ENCODE measurements at places on chromosomes 11 and 22. TPM values are rescaled to one million over a fixed set of nuclear protein-coding genes. Genes with fewer than 3 reads are reported as not detected.

RCOR2 gene
- 51.4 TPM for total RNA-seq

DNA sequence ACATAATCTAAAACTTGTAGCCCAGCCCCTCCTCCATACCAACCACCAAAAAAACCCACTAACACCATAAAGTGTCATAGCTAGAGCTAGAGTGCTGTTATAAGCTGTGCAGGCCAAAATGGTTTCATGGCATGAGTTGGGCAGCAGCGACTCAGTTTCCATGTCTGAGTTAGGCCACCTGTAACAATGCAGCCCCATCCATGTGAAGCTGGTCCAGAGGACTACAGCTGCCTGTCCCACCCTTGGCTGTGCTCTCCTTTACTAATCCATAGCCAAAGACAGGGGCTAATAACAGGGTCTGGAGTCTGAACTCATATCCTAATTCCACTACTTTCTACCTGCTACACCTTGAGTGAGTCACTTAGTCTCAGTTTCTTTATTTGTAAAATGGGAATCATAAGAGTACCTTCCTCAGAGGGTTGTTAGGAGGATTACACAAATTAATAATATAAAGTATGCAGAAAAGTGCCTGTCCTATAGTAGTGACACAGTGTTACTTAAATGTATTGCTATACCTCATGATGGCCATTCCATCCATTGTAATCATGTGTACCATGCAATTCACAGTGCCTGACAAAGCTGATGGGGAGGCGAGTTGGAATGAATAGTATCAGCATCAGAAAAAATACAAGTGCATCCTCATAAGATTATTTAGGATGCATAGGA is 20.6 kb downstream of the KCNQ1OT1 start:
- no peak for DNase-seq
- no peak overlapping the region for H3K27ac ChIP-seq
- peaks cover 10% of the 10 kb centered on the region for H3K36me3 ChIP-seq
- H3K4me1 ChIP-seq: peaks cover 11% of the 10 kb centered on the region
- H3K27me3 ChIP-seq: no peaks in the 10 kb centered on the region

DNA sequence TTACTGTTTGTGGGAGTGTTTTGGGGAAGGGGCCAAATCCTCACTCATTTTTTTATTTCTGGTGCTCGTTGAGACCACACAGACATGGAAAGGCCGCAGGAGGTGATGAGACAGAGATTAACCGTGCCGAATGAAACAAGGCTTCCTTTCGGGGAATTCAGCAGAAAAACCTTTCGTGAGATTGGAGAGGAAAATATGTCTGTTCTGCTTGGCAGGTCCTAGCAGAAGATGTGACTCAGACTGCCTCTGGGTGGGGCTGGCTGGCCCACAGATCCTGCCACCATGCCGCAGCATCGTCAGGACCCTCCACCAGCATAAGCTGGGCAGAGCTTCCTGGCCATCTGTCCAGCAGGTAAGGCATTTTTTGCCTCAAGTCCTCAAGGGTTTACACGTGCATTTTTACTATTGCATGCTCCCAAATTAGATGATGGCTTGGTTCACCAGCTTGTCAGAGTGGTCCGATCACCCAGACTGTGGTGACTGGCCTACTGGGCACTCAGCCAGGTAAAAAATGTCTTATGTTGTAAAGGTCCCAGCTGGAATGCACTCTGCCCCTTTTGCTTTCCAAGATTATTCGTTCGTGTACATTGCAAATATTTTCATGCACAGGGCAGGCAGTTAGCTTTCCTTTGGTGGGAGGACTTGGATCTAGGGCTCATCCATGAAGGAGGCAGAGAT is 1.5 kb downstream of the DDB2 start:
- peaks cover 5% of the 10 kb centered on the region for H3K36me3 ChIP-seq
- H3K4me3 ChIP-seq: peak overlapping the region; percentile 84
- no peaks in the 10 kb centered on the region for H3K27me3 ChIP-seq

DNA sequence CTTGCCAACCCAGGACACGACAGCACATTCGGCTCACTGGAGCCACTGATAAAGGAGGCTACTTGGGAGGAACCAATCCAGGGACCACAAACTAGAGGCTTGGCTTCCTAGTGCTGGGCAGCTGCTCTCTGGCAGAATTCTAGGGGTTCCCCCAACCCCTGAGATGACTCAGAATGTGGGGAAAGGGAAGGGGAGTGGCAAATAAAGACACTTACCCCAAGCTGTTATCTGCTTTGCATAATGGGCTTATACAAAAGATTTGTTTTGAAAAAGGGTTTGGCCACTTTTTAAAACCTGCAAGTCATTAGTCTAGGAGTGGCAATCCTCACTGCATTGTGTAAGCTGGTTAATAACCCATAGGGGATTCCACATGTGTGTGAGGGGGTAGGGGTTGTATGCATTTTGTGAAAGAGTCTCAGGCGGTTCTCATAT is 64.1 kb upstream of the LMO1 start:
- DNase-seq: no peak
- H3K4me3 ChIP-seq: no peak overlapping the region
- H3K27ac ChIP-seq: no peak overlapping the region
- no peaks in the 10 kb centered on the region for H3K27me3 ChIP-seq
- H3K4me1 ChIP-seq: no peaks in the 10 kb centered on the region

HBE1 gene
- 0.81 TPM for total RNA-seq

GRCh38 chr22:42342426-42343120 is 72.1 kb upstream of the TCF20 start:
- no peak for DNase-seq
- H3K27me3 ChIP-seq: no peaks in the 10 kb centered on the region

DNA sequence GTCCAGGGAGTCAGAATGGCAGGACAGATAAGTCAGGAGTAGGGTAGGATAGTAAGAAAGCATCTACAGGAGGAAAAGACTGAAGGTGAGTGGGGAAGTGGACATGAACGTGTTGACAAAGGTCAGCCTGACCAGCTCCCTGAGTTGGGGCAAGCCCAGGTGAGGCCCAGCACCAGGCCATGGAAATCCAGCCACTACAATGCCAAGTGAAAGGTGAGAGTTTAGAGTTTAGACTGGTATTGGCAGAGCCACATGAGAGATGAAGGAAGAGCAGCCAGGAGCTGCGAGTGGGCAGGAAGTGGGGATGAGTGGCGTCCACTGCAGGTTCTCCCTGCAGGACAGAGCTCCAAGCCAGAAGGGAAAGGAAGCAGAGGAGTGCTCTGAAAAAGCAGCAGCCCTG is 16.5 kb upstream of the SMCO4 start:
- no peak overlapping the region for H3K27ac ChIP-seq
- no peaks in the 10 kb centered on the region for H3K4me1 ChIP-seq
- no peak overlapping the region for H3K4me3 ChIP-seq
- peaks cover 9% of the 10 kb centered on the region for H3K27me3 ChIP-seq

GRCh38 chr22:49303781-49304461 is 523.8 kb downstream of the BRD1 start:
- no peaks in the 10 kb centered on the region for H3K4me1 ChIP-seq
- H3K36me3 ChIP-seq: no peaks in the 10 kb centered on the region
- H3K27ac ChIP-seq: no peak overlapping the region
- H3K4me3 ChIP-seq: no peak overlapping the region
- no peaks in the 10 kb centered on the region for H3K27me3 ChIP-seq
- DNase-seq: peak; percentile 37

DNA sequence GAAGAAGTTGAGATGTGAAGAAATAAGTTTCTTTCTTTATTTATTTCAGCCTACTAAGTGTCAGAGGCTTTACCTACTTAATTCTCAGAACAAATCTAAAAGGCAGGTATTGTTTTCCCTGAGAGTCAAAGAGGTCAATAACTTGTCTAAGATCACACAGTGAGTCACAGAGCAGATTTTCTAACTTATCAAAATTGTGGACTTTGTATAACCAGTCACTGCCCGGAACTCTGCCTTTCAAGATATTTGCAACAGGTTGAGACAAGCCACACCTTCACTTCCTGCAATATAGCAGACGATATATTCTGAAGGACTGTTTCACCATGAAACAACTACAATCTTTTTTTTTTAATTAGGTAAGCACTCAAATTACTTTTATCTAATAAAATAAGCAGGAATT is 10.5 kb upstream of the MMP3 start:
- no peaks in the 10 kb centered on the region for H3K36me3 ChIP-seq
- no peaks in the 10 kb centered on the region for H3K4me1 ChIP-seq
- DNase-seq: no peak
- no peaks in the 10 kb centered on the region for H3K27me3 ChIP-seq

DNA sequence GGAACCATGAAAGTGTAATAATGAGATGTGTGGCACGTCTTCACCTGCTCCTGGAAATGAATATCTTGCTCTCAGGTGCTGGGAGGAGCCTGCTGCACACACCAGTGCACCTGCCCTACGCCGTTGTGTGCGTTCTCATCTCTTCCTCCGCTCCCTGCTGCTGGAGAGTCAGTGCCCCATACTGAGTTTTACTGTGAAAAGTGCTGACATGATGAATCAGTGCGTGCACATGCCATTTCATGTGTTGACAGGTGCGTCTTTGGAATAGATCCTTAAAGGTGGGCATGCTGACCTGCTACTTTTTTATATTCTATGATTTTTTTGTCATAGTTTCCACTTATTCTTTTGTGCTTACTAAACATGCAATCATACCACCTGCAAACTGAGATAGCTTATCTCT is 1015.8 kb downstream of the BRD1 start:
- no peaks in the 10 kb centered on the region for H3K27me3 ChIP-seq
- no peak overlapping the region for H3K4me3 ChIP-seq
- no peak for DNase-seq
- no peaks in the 10 kb centered on the region for H3K4me1 ChIP-seq
- no peaks in the 10 kb centered on the region for H3K36me3 ChIP-seq

RAB6A gene
- total RNA-seq: 147 TPM

CBY1 gene
- 40.7 TPM for total RNA-seq

KRTAP5-10 gene
- total RNA-seq: not detected

DNA sequence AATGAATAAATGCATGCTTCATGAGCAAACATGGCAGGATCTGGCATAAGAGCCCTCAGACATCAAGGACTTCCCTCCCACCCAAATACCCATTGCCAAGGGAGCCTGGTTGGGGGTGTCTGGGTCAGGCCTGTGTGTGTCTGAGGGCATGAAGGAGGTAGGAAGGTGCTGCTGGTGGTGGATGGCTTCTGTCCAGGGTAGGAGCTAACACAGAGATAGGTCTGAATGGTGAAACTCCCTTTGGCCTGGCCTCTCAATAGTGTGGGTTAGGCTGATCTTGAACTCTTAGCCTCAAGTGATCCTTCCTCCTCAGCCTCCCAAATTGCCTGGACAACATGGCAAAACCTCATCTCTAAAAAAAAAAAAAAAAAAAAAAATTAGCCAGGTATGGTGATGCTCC is 2.8 kb downstream of the AMPD3 start:
- H3K4me3 ChIP-seq: no peak overlapping the region
- DNase-seq: peak; percentile 19
- H3K4me1 ChIP-seq: peaks cover 10% of the 10 kb centered on the region
- H3K27me3 ChIP-seq: no peaks in the 10 kb centered on the region
- H3K27ac ChIP-seq: no peak overlapping the region
